ENCODE measurements at places on chromosomes 1 and 21. TPM values are rescaled to one million over a fixed set of nuclear protein-coding genes. Genes with fewer than 3 reads are reported as not detected.

Gene SLC45A3
- total RNA-seq, result 4.8 TPM

Gene RCOR3
- 71.2 TPM for total RNA-seq

Gene LAMB3
- total RNA-seq, result 15.3 TPM

Gene TCP10L
- total RNA-seq, result 0.53 TPM

Gene MROH9
- total RNA-seq, result not detected

Gene AGT
- 8.7 TPM for total RNA-seq

Gene KLHDC9
- total RNA-seq, result 1.3 TPM

Gene SPATA21
- not detected for total RNA-seq

Gene PPM1J
- 0.37 TPM for total RNA-seq

Gene SPRR4
- not detected for total RNA-seq

Gene MYCL
- total RNA-seq, result 35.1 TPM

Gene CRABP2
- 37.9 TPM for total RNA-seq

Gene ADGRL4
- 28.9 TPM for total RNA-seq

Gene IVL
- 2.7 TPM for total RNA-seq

Gene TMIGD3
- total RNA-seq, result 0.74 TPM

Gene LRRN2
- total RNA-seq, result 0.90 TPM

Gene KIAA1614
- 5.8 TPM for total RNA-seq

Gene TRIM46
- total RNA-seq, result 0.85 TPM

Gene DHX9
- 188 TPM for total RNA-seq

Gene FAM78B
- 1.1 TPM for total RNA-seq

Gene GJA9
- 0.16 TPM for total RNA-seq

Gene IFI44L
- 40.6 TPM for total RNA-seq

Gene C1orf141
- total RNA-seq, result not detected

Gene CASZ1
- total RNA-seq, result 10.6 TPM

Gene A3GALT2
- total RNA-seq, result not detected

Gene CR1L
- total RNA-seq, result 1.7 TPM

Gene KLHDC7A
- total RNA-seq, result 3.3 TPM

Gene SLC44A5
- total RNA-seq, result 5.9 TPM

Gene ALPL
- 1.5 TPM for total RNA-seq

Gene IGSF21
- 1.1 TPM for total RNA-seq

Gene ATP1A2
- total RNA-seq, result 13.2 TPM

Gene TFF2
- total RNA-seq, result not detected

Gene FCGR2B
- 3.4 TPM for total RNA-seq

Gene LCK
- 0.90 TPM for total RNA-seq

Gene PIK3C2B
- 33.6 TPM for total RNA-seq

Gene AMPD1
- total RNA-seq, result 1.9 TPM

All from urinary bladder (tissue), 4 donors.